ENCODE measurements at places on chromosomes 5 and 9. TPM values are rescaled to one million over a fixed set of nuclear protein-coding genes. Genes with fewer than 3 reads are reported as not detected.

PCSK5 gene
- total RNA-seq, result 19.5 TPM

AP3S1 gene
- 40.7 TPM for total RNA-seq

TMEM38B gene
- 14.9 TPM for total RNA-seq

SLC6A19 gene
- total RNA-seq, result not detected

PLAC8L1 gene
- total RNA-seq, result 0.43 TPM

GRCh38 chr5:9782826-9783560 lies 152.8 kb upstream of the TAS2R1 start:
- DNase-seq, result no peak

DNA sequence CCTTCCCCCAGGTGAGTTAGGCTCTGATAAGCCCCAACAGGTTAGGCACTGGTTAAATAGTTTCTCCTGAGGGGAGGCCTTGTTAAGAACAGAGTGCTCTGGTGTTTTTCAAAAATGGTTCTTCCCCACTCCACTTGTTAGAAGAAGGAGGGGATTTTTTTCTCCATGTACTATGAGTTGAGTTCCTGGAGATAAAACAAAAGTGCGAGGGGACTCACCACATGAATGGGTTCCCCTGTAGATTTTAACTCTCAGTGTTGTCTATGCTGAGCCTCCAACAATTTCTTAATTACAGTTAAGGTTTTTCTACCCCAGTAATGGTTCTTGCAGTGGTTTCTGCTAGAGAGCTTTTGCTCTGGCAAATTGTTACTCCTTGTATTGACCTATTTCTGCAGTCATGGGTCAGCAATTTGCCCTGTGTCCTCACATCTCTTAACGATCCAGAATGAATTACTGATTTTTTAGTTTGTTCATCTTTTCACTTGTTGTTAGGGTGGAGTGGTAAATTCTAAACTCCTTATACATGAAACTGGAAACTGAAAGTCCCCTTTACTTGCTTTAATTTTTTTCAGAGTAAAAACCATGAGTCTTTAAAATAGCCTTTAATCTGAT lies 44.4 kb downstream of the SCAMP1 start:
- no peak for DNase-seq

DNA sequence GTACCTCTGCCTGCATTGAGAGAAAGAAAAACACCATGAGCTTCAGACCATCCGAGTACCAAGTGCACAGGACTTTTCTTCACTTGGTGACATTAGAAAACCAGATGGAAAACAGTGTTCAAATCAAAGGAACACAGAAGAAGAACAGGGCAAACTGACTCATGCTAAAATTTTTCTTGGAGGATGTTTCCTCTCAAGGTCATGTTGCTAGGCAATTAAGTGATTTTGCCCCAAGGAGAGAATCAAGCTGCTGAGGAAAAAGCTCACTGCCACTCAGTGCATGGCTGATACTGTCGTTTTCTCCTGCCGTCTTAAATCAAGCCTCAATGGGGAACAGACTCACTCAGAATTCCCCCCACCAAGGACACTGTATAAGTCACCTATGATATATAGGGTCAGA lies 57.9 kb upstream of the SIMC1 start:
- no peak for DNase-seq

GRCh38 chr9:119375892-119376291 lies 6.7 kb upstream of the BRINP1 start:
- no peak for DNase-seq

GRCh38 chr5:138538943-138539627 lies 4.0 kb downstream of the ETF1 start:
- DNase-seq, result no peak

Data from T-cell (primary cell).